ENCODE measurements at places on chromosomes 13 and 19.
A peak's percentile ranks its signal among the peaks of the same experiment; 100 is the strongest.

DNA sequence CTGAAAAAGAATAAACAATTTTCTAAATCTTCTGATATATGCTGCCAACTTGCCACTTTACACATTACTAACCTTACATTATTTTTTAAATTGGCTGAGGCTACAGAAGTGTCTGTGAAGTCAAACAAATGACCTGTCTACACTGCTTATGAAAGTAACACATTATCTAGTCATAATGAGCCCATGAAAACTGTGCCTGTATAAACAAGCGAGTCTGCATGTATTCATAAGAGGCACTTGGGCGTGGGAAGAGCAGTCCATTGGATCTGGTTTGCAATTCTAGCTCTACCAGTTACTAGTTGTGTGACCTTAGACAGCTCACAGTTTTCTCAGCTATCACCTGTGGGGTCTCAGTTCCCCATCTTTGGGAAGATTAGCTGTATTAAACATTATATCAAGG is 3.1 kb downstream of the VPS36 start:
- DNase-seq = no peak

DNA sequence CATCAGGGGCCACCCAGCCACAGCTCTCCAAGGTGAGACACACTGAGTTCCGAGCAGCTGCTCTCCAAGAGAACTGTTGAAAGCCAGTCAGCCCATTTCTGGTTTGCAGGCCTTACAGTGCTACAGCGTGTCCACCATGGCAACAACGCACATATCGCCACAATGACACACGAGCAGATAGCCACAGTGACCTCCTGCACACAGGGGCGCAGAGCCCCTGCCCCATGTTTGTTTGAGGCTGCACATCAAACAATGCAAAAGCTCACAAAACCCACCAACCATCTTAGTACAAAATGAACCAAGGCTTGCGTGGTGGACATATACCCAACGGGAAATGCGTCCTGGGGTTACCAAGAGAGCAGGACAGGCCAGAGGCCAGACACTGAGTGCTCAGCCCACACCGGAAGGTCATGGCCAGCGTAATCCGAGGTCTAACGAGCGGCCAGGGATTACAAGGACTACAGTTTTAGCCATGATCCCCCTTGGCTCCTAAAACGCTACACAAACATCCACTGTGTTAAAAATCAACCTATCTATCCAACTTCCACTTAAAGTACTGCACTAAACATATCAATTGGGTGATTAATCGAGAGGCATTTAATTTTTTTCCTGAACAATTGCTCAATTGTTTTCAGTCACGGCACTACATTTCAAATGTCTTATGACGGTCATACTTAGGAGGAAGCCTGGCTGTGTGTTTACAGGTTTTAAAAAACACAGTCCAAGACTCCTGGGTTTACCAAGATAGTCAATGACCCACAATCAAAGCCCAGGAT is 56.0 kb downstream of the STK24 start:
- no peak for DNase-seq

GRCh38 chr13:100362781-100363180 is 225.8 kb downstream of the GGACT start:
- DNase-seq = no peak

DNA sequence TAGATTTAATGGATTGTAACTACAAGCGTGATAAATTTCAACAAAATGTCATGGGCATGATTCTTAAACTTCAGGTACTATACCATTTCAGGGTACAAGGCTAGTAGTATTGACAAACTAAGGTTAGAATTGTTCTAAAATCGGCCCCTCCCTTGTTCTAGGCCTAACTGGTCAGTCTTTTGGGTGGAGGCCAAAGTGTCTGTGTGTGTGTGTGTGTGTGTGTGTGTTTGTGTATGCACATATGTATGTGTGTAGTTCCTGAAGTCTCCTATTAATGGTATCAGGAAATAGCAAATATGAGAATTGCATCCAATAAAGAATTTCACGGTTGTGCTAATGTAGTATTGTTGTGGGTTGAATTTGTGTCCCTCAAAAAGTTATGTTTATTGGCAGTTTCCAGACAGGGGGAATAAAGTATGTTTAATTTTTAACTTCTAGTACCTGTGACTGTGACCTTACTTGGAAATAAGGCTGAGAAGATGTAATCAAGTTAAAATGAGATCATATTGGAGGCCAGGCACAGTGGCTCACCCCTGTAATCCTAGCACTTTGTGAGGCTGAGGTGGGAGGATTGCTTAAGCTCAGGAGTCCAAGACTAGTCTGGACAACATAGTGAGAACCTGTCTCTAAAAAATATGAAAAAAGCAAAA is 119.2 kb downstream of the KLF5 start:
- no peak for DNase-seq

DNA sequence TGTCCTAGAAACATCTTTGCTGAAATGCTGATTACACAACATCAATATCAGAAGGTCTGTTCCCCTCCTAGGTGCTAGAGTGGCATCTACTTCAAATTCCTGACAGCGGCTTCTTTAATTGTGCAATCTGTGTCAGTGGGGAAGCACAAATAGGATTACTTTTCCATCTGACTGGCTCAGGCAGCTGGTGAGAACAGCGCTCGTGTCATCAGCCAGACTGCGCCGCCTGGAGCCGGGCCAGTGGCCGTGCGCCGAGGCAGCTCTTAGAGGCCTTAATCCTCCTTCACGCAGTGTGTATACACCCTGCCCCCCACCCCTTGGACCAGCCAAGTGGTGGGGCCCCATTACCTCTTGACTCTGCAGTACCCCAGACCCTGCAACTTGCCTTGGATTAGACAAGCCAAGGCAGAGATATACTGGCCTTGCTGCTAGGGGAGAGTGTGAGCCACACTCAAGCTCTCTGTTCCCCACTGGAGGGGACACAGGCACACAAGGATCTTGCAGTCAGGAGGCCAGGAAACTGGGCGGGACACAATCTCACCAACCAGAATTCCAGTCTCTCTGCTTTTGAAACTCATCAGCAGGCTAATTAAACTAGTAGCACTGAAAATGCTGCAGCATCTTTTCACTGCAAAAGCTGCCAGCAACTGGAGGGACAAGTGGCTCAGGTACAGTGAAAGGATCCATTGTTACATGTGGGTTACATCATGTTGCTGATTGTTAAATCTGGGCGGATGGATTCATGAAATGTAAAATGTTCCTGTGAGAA is 48.9 kb upstream of the EPHX3 start:
- DNase-seq = no peak

GRCh38 chr13:27770809-27771208 is 21.5 kb upstream of the GSX1 start:
- no peak for DNase-seq

DNA sequence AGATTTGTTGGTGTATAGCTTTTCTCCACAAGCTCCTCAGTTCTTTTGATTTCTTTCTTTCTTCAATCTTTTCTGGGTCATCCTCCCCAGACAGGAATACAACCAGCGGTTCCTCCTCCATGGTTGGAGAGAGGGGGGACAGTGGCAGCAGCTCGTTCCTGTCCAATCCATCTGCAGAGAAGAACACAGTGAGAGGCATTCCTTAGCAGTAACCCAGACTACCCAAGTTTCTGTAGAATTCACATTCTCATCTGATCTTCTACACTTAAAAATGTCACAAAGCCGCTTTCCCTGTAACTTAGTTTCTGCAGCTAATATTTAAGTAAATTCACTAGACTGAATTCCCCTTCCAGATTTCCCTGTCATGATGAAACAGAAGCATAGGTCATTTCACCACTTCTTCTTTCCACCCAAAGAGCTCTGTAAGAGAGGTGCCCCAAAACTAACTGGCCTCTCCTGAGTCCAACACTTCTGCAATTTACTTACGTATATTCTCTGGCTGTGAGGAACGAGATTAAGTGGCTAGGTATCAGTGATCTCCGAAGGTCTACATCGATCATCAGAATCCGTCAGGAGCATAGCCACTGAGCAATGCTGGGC is 171.9 kb downstream of the TBC1D4 start:
- no peak for DNase-seq

DNA sequence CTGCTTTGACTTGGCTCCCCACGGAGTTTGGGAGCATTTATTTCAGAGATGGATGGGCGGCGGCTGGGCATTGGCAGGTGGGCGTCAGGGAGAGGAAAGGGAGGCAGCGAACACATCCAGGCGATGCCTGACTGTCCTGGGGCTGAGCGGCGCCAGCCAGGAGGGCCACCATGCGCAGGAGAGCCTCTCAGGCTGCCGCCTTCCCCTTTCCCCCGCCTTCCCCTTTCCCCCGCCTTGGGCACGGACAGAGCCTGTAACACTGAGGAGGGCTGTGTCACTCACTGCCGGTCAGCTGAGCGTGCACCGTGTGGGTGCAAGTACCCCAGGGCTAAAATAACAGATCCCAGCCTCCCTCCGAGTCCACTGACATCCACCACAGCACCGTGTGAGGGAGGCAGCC is 11.4 kb downstream of the MCF2L start:
- no peak for DNase-seq

- DNase-seq = peak; percentile 94
These were observed 1.3 kb downstream of the IRF3 start for GRCh38 chr19:49664171-49665035.

GRCh38 chr19:1412995-1413800 is 5.8 kb downstream of the DAZAP1 start:
- no peak for DNase-seq

DNA sequence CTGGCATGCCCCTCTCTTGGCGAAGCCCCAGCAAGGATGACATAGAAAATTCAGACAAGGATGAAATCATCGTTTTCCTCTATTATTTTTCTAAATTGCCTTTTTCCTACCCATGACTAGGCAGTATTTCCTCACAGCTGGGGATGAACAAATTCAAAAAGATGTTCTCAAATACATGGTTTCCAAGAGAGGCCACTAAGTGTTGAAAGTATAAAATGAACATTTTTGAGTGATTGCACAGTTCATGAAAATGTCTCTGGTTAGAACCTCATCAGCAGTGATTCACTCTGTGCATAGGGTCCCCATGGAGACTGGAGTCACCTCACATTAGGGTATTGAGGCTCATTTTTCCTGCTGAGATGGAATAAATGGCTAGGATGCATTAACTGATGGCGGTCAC is 373.7 kb downstream of the DNAJC15 start:
- no peak for DNase-seq

DNA sequence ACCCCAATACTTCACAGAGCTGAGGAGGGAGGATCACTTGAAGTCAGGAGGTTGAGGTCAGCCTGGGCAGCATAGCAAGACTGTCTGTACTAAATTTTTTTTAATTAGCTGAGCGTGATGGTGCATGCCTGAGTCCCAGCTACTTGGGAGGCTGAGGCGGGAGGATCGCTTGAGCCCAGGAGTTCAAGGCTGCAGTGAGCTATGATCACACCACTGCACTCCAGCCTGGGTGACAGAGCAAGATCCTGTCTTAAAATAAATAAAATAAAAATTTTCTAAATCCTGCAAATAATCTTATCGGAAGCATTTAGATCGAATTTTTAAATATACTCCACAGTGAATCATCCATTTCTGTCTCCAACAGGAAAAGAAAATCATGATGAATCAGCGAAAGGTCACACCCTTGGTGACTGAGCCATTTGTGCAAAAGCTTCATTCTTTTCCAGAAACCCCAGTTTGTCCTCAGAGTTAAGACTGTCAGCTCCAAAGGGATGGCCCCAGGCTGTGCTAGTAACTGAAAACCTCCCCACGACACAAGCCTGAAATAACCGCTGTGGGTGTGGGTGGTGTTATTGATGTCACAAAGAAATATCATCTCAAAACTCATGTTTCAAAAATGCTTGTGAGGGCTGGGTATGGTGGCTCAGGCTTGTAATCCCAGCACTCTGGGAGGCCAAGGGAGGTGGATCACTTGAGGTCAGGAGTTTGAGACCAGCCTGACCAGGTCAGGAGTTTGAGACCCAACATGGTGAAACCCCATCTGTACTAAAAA is 167.6 kb downstream of the PTPRS start:
- no peak for DNase-seq

DNA sequence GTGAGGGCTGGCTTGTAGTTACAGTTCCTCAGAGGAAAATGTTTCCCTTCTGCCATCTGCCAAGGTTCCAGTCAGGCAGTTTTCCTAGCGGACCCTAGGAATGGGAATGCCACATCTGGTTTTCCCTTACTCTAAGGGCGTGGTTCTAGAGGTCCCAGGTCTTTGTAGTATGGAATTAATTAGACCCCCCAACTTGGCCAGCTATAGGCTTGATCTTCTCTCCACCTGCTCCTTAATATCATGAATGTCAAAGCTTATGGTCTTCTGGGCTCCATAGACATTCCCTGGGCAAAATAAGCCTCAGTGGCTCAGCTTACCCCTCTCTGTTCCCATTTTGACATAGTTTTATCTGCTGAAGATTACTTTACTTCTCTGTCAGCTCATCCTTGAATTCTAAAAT is 70.0 kb downstream of the ZNF568 start:
- DNase-seq = no peak

DNA sequence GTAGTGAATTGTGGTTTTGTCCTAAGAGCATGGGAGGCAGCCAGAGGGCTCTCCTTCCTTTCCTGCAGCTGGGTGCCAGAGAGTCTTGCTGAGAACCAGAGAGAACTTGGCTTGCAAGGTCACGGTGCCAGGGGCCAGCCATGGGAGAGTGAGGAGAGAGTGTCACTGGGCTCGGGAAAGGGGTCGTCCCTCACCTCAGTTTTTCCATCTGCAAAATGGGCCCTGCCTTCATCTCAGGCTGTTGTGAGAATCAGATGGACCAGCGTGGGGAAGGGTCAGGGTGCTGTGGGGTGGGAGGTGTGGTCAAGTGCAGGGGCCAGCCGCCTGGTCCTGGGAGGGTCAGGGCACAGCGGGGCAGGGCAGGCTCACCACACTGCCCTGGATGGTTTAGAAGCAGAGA is 7.3 kb downstream of the LRP3 start:
- no peak for DNase-seq

DNA sequence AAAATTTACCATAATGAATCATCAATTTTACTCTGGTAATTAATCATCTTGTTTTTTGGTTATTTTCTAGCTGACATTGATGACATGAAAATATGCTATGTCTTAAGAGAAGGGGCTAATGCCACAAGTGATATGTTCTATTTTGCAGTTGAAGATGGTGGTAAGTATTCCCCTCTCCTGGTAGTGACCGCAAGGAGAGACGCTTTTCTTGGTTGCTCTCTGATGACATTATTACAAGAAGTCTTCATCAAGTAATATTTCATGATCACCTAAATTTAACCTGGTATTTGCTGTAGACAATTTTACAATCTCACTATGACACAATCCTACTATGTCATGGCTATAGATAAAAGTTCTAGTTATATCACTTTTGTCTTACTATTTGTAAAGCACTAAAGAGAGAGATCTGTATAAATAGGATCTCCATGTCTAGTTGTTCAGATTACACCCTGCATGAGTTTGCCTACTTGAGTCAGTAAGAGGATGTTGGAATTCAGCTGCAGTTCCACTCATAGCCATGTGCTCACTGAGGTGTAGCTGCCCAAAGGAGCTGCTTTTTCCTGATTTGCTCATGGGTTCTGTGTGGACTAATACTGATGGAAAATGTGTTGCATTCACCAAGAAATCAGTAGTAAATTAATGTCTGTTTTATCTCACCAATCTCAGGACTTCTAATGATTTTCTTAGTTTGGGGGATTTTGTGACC is 10.9 kb downstream of the FREM2 start:
- no peak for DNase-seq

All from stimulated activated CD4-positive, alpha-beta T cell treated with anti-CD3 and anti-CD28 coated beads, Interleukin-4, amount 100 ng/mL, for 4 hours (primary cell).